CD4-positive, alpha-beta T cell treated with Interleukin-2 at 100 ng/mL for 4 hours (primary cell): ENCODE measurements at places on chromosomes 7 and 10.

GRCh38 chr10:45439873-45440272 lies 65.9 kb downstream of the ALOX5 start:
- DNase-seq: no peak

- no peak for DNase-seq
Measured at GRCh38 chr10:19730167-19730906, 85.9 kb upstream of the PLXDC2 start.

DNA sequence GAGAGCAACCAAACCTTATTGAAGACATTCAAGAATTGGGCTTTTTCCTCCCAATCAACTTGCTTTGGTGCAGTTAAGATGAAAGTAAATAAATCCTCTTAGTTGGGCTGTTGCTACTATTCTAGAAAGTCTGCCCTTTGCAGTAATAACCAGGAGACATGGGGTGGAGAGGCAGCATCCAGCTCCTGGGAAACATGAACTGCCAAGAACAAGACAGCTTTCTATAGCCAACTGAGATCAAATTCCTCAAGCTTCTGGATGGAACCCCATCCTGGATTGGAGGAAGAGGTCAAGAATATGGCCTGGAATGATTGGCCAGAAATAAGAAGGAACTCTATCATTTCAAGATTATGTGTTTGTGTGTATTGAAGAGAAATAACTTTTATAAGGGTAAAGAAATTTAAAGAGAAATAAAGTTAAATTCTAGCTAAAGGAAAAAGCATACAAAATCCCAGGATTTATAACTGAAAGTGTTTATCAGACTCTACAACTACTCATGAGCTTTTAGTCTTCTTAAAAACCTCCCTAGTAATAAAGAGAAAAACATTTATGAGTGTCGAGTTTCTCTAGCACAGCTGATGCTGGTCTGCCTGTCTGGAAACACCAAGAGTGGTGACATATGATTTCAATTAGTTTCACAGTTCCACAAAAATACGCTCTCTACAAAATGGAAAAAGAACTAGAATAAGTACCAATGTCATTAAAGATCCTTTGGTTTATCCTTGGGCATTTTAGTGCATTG lies 70.1 kb upstream of the COL1A2 start:
- DNase-seq: no peak

DNA sequence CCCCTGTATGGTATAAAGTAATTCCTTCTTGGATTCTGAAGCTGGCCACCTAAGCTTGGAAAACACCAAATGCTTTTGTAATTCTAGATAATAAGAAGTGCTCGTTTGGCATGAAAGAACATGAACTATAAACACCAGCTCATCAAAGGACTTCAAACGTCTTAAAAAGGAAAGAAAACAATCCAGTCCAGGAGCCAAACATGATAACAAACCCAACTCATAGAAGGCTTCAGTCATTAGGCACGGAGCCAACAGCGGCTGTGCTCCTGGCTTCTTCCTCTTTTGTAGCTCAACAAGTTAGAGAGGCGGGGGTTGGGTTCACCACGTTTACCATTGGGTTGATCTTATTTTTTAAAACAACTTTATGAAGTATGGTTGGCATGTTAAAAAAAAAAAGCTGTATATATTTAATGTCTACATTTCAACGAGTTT lies 56.4 kb upstream of the ECHDC3 start:
- peak; percentile 46 for DNase-seq

DNA sequence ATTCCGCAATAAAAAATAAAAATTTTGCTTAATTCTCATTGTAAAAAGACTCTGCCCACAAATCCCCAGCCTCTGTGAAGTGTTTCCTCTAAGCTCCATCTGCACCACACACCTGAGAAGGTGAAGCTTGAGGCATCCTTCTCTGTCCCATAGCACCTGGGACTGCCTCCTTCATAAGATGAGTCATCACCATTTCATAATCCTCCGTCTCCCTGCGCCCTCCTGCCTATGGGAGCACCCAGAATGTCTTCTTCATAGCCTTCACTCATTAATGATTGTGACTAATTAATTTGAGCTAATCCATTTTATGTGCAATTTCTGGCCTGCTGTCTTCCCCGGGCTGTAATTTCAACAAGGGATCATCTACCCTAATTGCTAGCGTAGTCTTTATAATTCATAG lies 90.3 kb downstream of the WDR11 start:
- DNase-seq: no peak

DNA sequence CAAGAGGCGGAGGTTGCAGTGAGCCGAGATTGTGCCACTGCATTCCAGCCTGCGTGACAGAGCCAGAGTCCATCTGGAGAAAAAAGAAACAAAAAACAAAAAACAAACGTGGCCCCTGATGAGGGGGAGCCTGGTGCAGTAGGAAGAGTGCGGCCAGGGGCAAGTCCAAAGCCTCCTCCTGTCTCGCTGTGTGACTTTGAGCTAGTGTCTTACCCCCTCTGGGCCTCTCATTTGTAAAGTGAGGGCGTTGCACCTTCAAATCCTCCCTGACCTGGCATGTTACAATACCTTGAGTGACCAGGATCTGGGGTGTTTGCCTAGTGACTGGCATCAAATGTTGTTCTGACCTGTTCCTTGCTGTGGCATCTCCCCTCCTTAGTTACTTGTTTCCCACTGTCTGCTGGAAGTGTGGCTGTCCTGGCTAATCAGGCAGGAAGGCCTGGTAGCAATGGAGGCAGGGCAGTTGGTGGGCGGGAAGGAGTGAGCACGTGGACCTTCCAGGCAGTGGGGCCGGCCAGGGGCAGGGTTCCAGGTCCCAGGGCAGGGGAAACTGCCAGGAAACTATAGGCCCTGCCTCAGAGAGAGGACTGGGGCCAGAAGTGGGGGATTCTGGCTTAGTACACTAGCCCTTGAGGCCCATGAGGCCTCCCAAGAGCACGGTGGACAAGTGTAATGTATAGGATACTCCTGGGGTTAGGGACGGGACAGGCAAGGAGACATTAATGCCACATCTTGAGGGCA lies 24.5 kb upstream of the GOLGA7B start:
- DNase-seq: no peak

- DNase-seq: no peak
Measured at GRCh38 chr10:104117839-104118323, 4.1 kb upstream of the SFR1 start.

DNA sequence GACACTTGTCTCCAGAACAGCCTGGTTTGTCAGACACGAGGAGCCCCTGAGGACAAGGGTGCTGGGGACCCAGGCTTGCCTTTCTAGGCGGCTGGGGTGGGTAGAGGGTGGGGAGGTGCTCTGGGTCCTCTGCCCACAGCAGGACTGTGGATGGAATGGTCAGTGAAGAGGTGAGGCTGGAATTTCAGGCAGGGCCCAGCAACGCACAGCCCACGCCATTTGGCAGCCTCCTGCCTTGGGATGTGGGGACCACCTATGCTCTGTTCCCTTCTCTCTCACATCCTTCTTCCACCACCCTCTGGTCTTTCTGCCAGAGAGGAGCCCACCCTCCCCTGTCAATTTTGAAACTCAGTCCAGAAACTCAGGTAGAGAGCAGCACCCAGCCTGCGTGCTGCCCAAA lies 103.2 kb downstream of the CXCL12 start:
- DNase-seq: no peak

- no peak for DNase-seq
Measured at GRCh38 chr7:452791-453455, 66.7 kb downstream of the PDGFA start.

DNA sequence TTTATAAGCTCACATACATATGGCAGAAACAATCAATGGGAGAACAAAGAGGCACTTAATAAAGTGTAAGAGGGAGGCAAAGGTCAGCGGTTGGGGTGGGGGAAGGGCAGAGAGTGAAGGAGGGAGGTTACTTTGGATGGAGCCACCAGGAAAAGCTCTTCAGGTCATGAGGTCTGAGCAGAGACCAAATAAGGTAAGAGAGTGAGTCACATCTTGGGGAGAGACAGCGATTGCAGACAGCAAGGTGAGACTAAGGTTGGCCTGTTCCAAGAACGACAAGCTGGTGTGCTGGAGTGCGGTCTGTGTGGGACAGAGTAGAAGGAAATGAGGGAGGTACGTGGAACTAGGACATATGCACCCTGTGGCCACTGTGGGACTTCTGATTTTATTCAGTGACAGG lies 74.3 kb upstream of the TOMM7 start:
- no peak for DNase-seq

- no peak for DNase-seq
Measured at GRCh38 chr7:6482743-6483119, 35.0 kb upstream of the DAGLB start.

GRCh38 chr7:151398446-151399304 lies 11.2 kb downstream of the WDR86 start:
- DNase-seq: no peak

DNA sequence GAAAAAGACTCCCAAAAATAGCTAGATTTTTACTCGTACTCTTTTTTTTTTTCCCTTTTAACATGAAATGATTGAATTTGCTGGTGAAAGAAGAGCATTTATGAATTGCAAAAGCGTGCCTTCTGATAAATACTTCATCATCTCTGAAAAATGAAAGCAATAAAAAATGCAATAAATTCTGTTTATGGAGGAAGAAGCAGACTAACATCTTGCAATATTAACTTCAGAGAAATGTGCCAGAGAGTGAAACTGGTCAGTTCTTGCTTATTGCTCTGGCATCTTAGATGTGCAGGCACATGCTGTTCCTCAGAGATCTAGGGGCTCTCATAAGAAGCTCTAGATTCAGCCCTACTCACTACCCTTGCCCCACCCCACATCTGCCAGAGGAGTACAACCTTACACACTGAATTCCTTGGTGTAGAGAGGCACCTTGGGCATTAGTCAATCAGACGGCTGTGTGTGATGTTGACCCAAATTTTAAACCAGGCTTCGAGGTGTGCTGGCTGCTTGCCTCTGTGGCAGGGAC lies 891.1 kb upstream of the GHITM start:
- DNase-seq: no peak

- DNase-seq: no peak
Measured at GRCh38 chr10:125756196-125756595, 19.4 kb downstream of the MMP21 start.

- DNase-seq: no peak
Measured at GRCh38 chr10:109770663-109771062, 152.6 kb downstream of the XPNPEP1 start.

GRCh38 chr10:96656198-96656577 lies 64.1 kb downstream of the PIK3AP1 start:
- no peak for DNase-seq

DNA sequence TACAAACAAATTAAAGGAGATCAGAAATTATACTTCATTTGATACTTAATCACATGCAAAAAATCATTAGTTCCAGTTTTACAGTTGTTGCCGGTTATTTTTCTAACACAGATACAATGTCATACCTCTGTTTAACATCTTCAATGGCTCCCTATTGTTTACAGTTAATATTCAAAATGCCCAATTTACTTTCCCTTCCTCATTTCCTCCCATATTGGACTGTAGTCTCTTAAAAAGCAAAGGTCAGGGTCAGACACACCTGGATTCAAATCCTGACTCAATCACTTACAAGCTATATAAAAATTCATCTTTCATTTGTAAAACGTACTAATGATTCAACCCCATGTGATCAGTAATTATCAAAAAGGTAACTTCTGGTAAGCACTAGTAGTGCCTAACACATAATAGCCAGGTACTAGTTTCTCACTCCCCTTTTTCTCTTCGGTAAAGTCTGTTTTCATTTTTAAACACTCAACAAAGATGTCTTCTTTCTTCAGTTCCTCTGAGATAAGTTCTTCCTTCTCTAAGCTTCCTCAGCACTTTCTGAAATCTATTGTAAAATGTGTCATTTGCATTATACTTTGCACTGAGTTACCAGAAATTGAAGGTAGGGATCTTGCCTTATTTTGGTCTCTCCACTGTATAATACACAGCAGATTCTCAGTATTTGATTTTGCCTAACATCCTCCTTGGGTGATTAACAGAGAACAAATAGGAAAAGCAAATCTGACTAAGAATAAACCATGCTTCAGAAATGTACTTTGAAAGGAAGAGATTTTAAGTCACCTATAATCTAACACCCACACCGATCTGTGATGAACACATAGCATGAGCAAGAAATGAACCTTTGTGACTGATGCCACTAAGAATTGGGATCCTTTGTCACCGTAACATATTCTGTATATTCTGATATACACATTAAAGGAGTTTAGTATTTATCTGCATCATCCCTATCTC lies 16.1 kb downstream of the KMT2C start:
- no peak for DNase-seq

- no peak for DNase-seq
Measured at GRCh38 chr10:95254629-95255028, 36.2 kb downstream of the PDLIM1 start.

GRCh38 chr7:147279514-147279913 lies 1162.9 kb downstream of the CNTNAP2 start:
- no peak for DNase-seq

GRCh38 chr7:93921607-93922566 lies at the start of gene GNG11:
TSS of gene GNG11 (plus strand) at chr7:93921735. CDS start at chr7:93922138, 403 bp downstream.
- no peak for DNase-seq

- no peak for DNase-seq
Measured at GRCh38 chr10:113616244-113617074, 47.4 kb downstream of the NRAP start.
